ENCODE measurements at places on chromosomes 3 and 15.

- DNase-seq = no peak
Measured at GRCh38 chr15:100788418-100789105, 91.1 kb upstream of the ALDH1A3 start.

DNA sequence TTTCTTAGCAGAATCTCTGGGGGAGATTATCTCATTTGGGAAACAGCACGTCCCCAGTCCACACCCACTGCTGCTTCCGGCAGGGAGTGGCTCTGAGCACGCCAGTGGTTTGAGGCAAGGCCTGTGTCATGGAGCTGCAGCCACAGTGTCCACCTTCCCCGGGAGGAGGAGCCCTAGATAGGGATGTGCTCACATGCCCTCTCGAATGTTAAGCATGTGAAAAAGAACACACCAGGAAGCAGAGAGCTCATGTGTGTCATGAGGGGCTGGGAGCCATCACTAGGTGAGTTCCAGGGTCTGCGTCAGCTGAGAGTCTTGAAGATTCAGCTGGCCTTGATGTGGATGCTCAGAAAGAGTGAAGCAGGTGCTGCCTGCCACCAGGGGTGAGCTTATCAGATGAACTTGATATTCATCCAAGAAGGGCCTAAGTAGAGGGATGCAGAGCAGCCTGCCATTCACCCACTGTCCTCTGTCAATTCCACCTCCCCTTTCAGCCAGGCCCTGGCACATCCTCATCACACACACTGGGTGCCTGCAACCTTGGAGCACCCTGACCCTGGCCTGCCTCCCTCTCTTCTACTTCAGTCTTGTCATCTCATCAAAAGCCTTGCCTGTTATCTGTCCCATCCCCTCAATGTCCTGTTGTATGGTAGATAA is 16.3 kb downstream of the ITGA11 start:
- no peak for DNase-seq

GRCh38 chr15:90232196-90232595 is 1.5 kb downstream of the CIB1 start:
- DNase-seq = no peak

DNA sequence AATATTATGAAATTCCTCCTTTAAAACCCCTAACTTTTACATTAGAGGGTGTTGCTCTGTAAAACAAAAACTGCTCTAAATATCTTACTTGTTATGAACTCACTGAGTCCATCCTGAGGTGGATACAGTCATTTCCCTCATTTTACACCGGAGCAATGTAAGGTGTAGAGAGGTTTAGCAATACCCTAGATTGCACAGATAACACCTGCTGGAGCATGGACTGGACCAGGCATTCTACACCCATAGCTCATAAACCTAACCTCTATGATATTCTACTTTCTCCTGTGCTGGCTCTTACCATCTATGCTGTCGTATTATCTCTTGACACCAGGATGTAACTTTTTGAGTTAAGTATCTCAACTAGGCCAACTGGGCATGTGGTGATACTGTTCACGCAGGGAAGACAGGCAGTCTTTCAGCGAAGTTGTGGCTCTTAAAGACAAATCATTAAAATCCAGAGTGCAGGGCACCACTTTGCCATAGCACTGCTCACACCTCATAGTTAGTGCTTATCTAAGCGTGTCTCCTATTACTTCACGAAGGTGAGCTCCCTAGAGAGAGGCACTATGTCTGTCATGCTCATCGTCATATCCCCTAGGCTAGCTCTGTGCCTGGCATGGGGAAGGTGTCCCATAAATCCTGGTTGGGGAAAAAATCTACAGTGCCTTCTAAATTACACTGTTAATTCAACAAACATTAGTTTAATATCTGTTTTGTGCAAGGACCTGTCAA is 100.1 kb upstream of the SLC2A2 start:
- no peak for DNase-seq

GRCh38 chr3:65348398-65348995 is 660.7 kb upstream of the ADAMTS9 start:
- DNase-seq = no peak

Measured in H54 (cell line).